ENCODE measurements at places on chromosomes 6 and 20.

- no peak for DNase-seq
Measured at GRCh38 chr6:5175635-5176034, 85.1 kb downstream of the LYRM4 start.

DNA sequence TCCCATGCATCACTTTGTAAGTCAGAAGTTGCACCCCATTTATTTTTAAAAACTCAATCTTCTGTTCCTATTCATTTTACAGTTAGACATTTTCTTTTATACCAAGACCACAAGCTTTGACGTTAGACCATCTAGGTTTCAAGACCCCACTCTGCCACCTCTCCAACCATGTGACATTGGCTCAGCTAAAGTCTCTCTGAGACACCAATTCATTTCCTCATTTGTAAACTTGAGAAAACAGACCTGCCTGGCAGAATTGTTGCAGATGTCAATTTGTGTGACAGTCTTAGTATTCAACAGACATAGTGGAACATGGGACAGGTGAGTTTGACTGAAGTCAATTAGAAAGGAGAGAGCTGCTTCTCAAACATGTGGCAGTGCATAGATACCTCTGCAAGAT, 55.6 kb upstream of the CSE1L start:
- DNase-seq: no peak

DNA sequence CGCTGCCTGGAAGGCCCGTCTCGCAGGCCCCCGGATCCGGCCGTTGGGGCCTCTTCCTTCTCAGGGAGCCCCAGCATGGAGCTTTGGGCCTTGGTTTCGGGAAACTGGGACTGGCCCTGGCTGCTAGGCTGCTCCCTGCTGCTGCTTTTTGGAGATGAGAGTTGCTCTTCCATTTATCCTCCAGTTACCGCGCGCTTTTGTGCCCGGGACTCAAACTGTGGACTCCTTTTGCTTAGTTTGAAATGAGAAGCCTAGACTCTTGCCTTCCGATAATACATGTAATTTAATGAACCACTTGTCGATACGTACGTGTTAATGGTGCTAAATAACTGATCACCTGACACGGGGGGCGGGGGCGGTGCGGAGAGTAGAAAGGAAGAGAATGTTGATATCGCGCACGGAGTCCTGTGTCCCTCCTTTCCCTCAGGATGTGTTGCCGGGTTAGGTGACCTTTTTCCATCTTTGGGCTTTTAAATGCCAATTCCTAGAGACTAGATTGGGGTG, 968 bp downstream of the PHF3 start:
- DNase-seq: peak; percentile 11

DNA sequence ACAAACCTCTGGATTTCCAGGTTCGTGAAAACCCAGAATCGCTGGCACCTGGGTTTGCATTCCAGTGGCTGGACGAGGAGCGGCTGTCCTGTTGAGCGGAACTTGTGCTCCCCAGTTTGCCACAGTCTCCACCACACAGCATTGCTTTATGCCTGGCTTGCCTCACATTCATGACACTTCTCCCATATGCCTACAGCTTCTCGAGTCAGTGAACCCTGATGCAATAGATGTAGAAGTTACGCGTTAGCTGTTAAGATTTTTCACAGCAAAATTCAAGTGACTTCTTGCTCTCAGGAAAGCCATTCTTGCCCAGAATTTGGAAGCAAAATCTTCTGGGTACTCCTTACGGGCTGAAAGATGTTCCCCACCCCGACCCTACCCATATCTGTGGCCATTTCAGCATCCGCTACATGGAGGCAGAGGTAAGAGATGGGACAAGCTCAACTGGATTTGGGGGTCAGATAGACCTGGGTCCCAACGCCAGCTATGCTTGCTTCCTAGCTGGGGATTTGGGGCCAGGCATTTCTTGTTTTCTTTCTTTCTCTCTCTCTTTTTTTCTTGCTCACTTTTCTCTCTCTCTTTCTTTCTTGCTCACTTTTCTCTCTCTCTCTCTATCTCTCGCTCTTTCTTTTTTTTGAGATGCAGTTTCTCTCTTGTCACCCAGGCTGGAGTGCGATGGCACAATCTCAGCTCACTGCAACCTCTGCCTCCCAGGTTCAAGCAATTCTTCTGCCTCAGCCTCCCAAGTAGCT, 12.4 kb upstream of the GDAP1L1 start:
- DNase-seq: no peak

DNA sequence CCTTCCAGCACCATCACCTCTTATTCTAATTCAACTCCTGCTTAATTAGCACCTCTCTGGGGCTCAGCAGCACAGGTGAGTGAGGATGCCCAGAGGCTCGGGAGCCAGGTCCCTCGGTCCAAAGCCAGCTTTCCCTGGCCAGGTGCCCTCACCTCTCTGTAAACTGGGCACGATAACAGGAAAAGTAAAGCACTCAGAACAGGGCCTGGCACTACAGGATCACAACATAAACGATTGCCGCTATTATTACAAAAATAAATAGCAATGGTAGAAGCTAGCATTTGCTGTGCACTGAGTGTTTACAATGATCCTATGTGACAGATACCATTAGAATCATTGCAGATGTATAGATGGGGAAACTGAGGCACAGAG, 2.6 kb downstream of the BPIFB2 start:
- no peak for DNase-seq
